ENCODE measurements at places on chromosomes 7 and 10. TPM values are rescaled to one million over a fixed set of nuclear protein-coding genes. Genes with fewer than 3 reads are reported as not detected.

DNA sequence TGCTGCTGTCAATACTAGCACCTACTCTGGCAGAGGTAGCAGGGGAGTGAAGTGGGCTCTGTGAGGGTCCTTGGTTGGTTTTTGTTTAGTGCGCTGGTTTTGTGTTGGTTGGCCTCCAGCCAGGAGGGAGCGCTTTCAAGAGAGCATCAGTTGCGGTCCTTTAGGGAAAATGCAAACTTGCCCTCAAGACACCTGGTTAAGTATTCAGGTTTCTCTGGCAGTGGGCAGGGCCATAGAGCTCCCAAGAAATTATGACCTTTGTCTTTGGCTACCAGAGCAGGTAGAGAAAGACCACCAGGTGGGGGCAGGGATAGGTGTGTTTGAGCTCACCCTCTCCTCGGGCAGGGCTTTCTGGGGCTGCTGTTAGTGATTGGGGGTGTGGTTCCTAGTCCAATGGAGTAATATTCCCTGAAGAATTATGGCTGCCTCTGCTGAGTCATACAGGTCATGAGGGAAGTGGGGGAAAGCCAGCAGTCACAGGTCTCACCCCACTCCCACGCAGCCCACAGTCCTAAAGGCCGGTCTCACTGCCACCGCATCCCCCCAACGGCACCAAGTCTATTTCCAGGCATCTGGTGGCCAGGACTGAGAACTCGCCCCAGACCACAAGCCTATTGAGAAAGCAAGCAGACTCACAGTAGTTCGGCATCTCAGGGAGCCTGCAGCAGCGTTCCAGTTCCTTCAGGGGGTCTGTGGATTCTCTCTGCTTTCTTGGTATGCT lies 280.5 kb downstream of the SFMBT2 start:
- no peak for DNase-seq
- H3K4me1 ChIP-seq: no peaks in the 10 kb centered on the region
- no peak overlapping the region for H3K27ac ChIP-seq
- H3K36me3 ChIP-seq: no peaks in the 10 kb centered on the region

KCNIP2 gene
- 1.1 TPM for total RNA-seq

DNA sequence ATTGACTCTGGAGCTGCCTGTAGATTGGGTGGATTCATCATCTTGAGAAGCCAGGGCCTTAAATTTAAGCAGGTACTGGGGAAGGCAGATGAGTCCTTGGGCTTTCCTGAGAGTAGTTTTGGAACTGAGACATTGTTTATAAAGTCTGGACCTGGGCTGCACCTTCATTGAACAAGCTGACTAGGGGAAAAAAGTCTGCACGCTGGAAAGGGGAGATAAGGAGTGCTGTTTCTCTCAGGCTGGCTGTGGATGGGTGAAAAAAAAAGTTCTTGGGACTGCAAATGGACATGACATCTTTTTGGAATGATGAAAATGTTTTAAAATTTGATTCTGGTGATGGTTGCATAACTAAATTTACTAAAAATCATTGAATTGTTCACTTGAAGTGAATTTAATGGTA lies 12.0 kb downstream of the SEC24C start:
- H3K4me1 ChIP-seq: no peaks in the 10 kb centered on the region
- no peak for DNase-seq
- no peak overlapping the region for H3K27ac ChIP-seq
- H3K36me3 ChIP-seq: peaks cover 38% of the 10 kb centered on the region
- no peaks in the 10 kb centered on the region for H3K27me3 ChIP-seq
- H3K4me3 ChIP-seq: no peak overlapping the region

DNA sequence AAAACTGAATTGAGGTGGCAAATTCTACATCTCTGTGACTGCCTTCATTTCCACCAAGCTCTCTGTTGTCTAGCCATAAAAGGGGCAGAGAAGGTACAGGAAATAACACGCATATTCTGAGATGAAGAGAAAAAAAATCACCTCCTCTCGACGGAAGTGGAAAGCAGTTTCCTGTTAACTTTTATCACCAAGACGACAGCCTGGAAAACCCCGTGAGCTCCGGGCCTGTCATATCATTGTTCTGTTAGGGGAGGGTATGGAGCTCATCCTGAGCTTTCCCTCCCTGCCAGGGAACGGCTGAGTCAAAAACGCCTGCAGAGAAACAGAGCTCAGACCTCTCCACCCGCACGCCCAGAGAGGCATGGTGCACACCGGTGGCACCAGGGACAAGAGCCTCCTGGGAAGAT lies 200.3 kb downstream of the PRPF18 start:
- peaks cover 2% of the 10 kb centered on the region for H3K36me3 ChIP-seq
- H3K4me1 ChIP-seq: peaks cover 19% of the 10 kb centered on the region
- H3K27me3 ChIP-seq: no peaks in the 10 kb centered on the region
- peak overlapping the region; percentile 22 for H3K4me3 ChIP-seq

Measured in thoracic aorta (tissue), 2 donors.